Lung microvascular endothelial cell (primary cell): ENCODE measurements at places on chromosomes 5 and 9. TPM values are rescaled to one million over a fixed set of nuclear protein-coding genes. Genes with fewer than 3 reads are reported as not detected.

The EIF4E1B gene
- total RNA-seq = not detected in 2 replicates

The ACSL6 gene
- total RNA-seq = 0.40 and 0.65 TPM in 2 replicates

The SLC46A2 gene
- total RNA-seq = not detected in 2 replicates

The JAKMIP2 gene
- not detected in 2 replicates for total RNA-seq
